ENCODE measurements at places on chromosomes 7 and 10.
A peak's percentile ranks its signal among the peaks of the same experiment; 100 is the strongest.

DNA sequence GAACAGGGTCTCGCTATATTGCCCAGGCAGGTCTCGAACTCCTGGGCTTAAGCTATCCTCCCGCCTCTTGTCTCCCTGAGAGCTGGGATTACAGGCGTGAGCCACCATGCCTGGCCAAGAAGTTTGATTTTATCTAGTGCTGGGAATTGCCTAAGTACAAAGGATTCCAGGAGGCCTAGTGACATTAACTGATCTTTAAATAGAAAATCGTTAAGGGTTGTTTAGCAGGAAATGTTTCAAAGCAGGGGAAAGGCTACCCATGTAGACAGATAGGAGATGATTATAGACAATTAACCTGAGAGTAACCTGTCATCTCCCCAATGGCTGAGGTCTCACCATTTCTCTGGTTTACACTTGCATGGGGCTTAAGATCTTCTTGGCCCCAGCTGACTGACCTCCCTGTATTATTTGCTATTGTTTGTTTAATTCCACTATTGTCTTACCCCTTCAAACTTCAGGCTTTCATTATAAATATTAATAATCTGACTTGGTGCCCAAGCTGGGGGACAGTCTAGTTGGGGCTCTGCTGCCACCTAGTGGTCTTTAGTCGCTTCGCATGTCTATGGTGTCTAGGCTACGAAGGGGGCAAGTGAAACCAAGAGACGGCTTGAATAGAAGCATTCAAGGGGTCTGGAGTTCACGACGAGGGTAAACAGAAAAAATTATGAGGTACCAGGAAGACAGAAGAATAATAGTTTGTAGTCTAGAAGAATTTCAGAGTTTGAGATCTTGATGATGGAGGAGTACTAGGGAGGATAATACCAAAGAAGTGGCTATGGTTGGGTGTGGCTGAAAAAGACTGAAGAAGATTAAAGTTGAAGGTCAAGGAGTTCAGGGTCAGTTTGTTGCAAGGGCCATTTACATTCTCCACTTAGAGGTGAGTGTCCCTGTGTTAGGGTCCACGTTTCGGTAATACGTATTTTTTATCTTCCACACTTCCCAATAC is 40.4 kb upstream of the BPGM start:
- peak; percentile 72 for DNase-seq

GRCh38 chr7:134774119-134774518 is 5.3 kb upstream of the CALD1 start:
- no peak for DNase-seq

DNA sequence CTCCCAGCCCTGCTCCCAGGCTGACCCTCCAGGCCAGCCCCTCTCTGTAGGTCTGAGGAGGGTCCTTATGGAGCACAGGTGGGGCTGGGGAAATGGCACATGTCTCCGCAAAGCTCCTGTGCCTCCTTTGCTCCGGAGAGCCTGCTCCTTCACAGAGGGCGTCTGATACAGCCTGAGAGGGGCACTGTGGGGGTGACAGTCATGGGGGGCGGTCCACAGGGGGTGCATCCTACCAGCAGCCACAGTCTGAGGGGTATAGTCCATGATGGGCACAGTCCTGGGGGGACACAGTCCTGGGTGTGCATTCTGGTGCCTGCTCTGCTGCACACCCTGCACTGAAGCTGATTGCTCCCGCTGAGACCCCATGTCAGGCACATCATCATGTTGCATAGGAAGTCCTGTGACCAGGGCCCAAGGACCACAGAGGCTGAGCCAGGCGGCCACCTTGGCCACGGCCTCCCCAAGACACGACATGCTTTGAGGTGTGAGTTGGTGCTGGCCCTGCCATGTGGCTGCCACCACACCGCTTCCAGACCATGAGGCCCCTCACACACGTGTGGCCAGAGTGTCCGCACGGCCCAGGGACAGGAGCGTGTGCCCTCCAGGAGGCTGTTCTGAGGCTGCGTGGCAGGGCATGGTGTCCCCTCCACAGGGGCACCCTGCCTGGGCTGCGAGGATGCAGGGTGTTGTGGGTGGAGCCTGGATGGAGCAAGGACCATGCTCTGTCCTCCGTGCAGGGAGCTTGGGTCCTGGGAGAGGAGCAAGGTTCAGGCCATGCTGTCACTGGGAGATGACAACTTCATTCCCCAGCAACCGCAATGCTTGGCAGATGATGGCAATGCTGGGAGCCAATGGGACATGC is 59.2 kb downstream of the PWWP2B start:
- DNase-seq, result no peak

GRCh38 chr10:73209705-73210104 is 37.4 kb downstream of the DNAJC9 start:
- DNase-seq, result no peak

DNA sequence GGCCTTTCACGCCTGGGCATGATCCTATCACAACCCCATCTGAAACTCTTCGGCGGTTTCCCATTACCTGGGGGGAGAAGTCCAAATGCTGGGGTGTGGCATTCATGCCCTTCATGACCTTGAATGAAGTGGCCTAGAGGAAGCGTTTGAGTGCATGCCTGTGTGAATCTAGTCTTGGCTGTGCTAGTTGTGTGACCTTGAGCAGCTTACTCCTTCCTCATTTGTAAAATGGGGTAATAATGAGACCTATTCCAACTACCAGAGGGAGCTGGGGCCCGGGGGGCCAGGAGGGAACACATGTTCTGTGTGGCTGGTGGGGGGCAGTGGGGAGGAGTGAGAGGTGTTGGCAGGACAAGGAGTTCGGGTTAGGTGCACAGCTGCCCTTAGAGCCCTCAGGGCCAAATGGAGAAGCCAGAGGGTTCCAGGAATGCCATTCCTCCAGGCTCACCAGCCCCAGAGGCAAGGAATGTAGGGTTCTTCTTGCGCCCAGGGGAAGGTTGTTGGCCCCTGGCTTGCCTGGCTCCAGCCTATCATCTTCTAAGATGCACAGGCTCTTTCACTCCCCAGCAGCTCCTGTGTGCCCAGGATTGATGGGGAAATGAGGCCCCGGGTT is 21.3 kb upstream of the TBRG4 start:
- DNase-seq, result peak; percentile 23

GRCh38 chr7:7529328-7529727 is 6.3 kb downstream of the COL28A1 start:
- DNase-seq, result no peak

GRCh38 chr7:151626422-151627115 is 106.9 kb upstream of the RHEB start:
- DNase-seq, result peak; percentile 15

DNA sequence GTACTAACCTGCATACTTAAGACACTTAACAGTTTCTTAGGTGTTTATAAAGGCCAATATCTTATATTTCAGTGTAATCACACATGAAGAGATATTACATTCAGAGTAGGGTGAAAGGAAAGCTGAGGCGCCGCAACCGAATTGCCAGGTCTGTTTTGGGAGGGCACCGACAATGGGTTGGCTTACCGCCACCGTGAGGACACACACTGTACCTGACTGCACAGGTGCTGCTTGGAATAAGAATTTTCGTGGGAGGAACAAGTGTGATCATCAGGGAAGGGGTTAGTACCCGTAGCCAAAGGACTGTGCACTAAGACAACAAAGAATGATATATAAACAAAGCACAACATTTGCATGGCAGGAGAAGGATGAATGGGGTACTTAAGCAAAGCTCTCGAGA is 591.8 kb downstream of the SUGCT start:
- DNase-seq, result no peak

Measured in suppressor macrophage (primary cell).